AG08395 (cell line): ENCODE measurements at places on chromosomes 2 and 18.

GRCh38 chr2:18284331-18284730 is 276.1 kb downstream of the RDH14 start:
- no peak for DNase-seq

GRCh38 chr2:130728007-130728454 is 839 bp upstream of the GPR148 start:
- DNase-seq = no peak

GRCh38 chr2:60556576-60557485 is 3.4 kb upstream of the BCL11A start:
- DNase-seq = no peak

DNA sequence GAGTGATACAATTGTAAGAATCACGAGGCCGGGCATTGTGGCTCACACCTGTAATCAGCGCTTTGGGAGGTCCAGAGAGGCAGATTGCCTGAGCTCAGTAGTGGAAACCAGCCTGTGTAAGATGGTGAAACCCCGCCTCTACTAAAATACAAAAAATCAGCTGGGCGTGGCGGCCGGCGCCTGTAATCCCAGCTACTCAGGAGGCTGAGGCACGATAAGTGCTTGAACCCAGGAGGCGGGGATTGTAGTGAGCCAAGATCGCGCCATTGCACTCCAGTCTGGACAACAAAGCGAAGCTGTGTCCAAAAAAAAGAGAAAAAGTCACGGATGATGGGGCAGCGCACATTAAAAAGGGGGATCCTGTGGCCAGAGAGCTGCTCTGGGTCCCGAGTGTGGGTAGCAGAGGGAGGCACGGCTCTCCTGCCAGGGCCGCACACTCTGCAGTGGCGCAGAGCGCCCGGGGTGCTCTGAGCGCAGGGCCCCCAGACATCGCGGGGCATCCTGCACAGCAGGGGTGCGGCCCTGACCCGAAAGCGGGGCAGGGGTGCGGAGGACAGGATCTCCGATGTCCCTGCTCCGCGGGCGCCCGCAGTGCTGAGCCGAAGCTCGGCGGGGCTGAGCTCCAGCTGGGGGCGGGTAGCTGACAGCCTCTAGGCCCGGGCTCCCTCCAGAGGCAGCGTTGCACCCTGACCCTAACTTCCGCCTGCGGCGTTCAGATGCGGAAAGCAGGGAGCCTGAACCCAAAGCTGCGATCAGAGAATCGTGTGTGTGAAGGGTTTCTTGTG is 30.4 kb upstream of the RAB6D start:
- DNase-seq = peak; percentile 8

DNA sequence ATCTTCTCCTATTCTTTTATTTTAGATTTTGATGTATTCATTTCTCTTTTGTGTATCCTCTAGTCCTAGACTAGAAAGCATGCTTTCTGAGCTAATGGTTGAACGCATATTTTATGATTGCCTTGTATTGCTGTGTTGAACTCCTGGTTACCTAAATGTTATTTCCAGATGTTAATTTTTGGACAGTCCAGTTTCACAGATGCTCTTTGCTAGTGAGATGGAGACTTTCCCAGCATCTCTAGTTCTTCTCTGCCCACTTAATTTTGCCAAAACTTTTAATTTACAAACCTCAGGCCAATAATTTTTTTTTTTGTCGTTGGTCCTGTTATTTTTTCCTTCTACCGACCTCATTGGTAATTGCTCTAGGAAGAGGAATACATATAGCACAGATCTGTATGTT is 153.2 kb downstream of the HAUS1 start:
- DNase-seq = no peak

- no peak for DNase-seq
These were observed 178.7 kb downstream of the ALK start for GRCh38 chr2:29742656-29743055.
